ENCODE measurements at places on chromosomes 5 and 9. TPM values are rescaled to one million over a fixed set of nuclear protein-coding genes. Genes with fewer than 3 reads are reported as not detected.

The CCNI2 gene
- 8.7 TPM for total RNA-seq

The SELENOP gene
- not detected for total RNA-seq

The SOX30 gene
- 0.11 TPM for total RNA-seq

The HSPB3 gene
- not detected for total RNA-seq

The SEMA4D gene
- total RNA-seq: 317 TPM

The PLCXD3 gene
- total RNA-seq: not detected

The FRMPD1 gene
- not detected for total RNA-seq

The GARIN3 gene
- total RNA-seq: 1.1 TPM

The TRPM3 gene
- total RNA-seq: not detected

- no peak for DNase-seq
Observed at GRCh38 chr9:22033012-22033630, 24.0 kb upstream of the CDKN2B start.

DNA sequence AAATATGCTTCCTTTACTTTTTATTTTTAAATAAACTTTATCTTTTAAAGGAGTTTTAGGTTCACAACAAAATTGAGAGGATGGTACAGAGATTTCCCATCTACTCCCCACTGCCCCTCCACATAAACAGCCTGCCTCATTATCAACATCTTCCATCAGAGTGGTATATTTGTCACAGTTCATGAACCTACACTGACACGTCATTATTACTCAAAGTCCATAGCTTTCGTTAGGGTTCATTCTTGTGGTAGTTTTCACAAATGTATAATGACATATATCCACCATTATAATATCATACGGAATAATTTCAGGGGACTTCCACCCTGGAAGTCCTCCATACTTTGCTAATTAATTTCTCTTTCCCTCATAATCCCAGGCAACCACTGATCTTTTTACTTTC is 204.9 kb downstream of the SMARCA2 start:
- DNase-seq: no peak

DNA sequence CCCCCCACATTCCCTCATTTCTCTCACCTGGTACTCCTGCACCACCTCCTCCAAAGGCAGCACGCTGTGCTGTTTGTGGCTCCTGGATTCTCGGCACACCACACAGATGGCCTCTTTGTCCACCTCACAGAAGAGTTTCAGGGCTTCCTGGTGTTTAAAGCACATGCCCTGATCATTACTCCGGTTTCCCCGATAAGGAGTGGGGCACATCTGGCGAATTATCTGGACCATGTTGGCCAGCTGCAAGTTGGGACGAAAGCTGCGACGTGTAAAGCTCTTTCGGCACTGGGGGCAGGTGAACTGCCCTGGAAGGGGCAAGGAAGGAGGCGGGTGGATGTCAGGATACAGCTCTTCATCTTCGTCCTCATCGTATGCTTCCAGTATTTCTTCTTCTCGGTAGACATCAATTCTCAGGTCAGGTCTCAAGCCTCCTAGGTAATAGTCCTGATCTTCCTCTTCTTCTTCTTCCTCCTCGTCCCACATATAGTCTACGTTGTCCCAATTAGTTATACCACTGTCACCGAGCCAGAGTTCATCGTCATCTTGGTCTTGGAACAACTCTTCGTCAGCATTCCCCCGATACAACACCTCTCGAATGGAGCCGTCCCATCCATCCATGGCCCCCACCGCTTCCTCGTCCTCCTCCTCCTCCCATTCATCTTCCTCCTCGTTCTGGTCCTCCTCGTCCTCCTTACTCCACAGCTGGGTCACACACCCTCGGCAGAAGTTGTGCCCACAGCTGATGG is 796 bp downstream of the TRIM52 start:
- no peak for DNase-seq

DNA sequence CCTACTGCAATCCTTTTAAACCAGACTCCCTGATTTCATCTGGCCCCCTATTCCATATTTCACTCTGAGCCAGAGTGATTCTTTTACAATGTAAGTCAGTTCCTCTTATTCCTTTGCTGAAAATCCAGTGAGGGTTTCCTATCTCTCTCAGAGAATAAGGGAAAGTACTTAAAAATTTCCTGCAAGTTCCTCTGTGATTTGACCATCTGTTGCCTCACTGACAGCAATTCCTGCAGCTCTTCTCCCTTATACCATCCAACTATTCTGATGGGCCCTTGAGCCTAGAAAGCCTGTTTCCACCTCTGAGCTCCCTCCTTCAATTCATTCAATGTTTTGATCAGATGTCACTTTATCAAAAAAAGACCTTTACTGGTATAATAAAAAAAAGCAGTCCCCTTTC is 317.1 kb upstream of the CCNH start:
- no peak for DNase-seq

DNA sequence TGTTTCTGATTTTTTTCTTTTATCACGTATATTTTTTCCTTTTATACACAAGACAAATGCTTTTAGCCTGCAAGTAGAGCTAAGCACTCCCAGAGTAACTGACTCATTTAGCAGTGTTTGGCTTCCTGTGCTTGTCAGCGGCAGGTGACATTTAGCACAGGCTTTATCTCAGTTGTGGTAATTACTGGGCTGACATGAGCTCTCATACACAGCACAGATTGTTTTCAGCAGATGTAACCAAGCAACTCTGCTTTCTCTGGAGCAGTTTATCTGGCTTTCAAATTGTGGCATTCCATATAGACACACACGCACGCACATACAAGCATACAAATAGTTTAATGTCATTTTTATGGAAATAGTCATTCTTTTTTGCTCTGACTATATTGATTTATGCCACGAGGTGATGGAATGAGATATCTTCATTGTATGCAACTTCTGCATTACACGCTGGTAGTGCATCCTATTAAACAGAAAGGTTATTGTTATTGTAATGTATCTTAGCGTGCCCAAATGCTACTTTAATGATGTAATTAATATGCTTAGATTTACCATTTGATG is 379.0 kb upstream of the GRAMD2B start:
- DNase-seq: no peak

GRCh38 chr5:77280036-77280435 is 69.6 kb downstream of the PDE8B start:
- no peak for DNase-seq

GRCh38 chr9:69919461-69920061 is 98.9 kb downstream of the CFAP95 start:
- no peak for DNase-seq

DNA sequence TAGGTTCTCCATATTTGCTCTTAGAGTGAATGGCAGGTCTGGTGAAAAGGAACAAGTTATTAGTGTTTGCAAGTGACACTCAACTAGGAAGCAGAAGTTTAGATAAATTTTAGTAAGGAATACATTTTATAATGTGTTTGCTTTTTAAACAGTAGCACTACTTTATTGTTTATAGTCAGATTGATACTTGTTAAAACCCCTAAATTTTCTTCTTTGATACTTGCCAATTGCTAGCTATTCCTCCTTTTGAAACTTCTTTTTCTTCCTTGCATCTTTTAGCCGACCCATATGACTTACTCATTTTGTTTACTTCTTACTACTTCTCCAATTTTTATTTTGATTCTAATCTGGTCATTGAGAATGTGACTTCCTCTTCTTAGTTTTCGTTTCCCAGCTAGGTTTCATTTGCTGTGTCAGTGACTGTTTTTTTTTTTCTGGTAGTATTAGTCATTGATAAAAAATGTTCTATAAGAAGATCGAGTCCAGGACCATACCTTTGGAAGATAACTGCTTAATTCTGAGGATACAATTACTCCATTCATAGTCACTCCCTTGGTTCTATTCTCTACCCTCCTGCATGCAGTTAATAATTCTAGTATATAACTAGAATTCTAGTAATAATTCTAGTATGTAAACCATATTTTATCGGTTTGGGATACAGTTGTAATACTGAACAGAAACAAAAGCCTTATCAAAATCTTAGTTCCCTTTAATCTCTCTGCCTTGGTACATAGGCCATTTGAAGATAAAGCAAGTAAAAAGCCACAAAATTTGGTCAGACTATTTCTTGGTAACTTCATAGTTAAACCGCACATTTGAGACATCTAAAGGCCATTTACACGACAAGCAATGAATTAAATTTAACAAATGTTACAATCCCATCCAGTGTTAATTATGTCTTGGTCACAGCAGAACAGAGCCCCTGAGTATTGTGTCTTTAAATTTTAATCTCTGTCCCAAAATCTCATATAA is 2.8 kb upstream of the RICTOR start:
- no peak for DNase-seq

- DNase-seq: no peak
Observed at GRCh38 chr5:119629339-119629738, at the start of gene FAM170A. FAM170A (plus strand) TSS chr5:119629558; CDS start chr5:119629769, 211 bp downstream.

- no peak for DNase-seq
Observed at GRCh38 chr5:159198063-159199036, 11.0 kb downstream of the RNF145 start.

DNA sequence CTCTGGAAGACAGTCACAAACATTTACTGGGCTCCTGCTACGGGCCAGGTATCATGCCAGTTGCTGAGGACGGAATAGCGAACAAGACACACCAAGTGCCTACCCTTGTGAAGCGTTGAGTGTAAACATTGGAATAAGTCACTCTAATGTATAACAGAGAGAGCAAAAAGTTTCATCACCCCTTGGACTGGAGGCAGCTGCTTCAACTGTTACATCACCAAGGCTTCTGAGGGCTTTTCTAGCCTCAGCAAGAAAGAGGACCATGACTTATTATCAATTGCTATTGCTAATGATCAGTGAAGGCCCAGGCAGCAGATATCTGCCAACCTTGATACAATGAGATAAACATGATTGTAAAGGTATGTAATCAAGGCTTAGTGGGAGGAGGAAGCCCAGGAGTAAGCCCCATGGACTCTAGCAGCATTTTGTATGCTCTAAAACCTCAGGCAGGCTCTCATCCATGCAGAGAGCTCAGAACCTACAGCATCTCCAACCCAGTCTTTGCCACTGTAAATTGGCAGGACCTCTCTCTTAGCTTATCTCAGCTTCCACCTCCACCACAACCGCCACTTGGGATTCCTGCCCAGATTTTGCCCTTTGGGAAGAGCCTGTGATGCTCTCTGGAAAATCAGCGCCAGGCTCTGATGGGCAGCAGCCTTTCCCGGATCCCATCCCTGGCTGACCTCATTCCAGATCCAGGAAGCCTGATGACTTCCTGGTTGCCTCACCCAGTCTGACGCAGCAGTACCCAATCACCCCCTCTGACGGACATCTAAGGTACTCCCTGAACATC is 54.5 kb downstream of the ADAM19 start:
- DNase-seq: no peak

DNA sequence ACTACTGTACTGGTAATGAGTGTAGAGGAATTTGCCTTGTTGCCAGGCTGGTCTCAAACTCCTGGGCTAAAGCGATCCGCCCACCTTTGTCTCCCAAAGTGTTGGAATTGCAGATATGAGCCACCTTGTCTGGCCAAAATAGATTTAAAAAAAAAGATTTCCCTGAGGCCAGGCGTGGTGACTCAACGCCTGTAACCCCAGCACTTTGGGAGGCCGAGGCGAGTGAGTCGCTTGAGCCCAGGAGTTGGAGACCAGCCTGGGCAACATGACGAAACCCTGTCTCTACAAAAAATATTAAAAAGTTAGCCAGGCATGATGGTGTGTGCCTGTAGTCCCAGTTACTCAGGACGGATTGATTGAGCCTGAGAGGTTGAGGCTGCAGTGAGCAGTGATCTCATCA is 62.5 kb downstream of the IPO11 start:
- DNase-seq: no peak

DNA sequence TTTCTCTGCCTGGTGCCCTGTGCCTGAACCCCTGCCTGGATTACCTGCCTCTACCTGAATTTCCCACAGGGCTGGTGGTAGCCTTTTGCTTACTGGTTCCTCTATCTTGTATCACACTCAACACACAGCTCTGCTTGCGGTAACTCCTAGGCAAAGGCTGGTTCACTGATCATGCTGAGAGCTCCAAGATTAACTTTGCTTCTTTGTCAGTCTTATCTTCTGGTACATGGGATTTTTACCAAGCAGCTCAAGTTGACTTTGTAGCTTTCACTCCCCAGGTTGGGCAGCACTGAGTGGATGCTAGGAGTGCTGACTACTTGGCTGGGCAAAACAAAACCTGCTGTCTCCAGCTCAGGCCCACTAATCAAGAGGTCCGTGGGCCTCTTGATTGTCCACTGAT is 145.9 kb upstream of the GLRA1 start:
- no peak for DNase-seq

DNA sequence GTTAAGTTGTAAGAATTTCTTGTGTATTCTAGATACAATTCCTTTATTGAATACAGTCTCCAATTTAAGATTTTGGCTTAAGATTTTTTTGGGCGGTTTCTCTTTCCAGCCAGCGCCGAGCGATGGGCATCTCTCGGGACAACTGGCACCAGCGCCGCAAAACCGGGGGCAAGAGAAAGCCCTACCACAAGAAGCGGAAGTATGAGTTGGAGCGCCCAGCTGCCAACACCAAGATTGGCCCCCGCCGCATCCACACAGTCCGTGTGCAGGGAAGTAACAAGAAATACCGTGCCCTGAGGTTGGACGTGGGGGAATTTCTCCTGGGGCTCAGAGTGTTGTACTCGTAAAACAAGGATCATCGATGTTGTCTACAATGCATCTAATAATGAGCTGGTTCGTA is 278.7 kb upstream of the TARS1 start:
- no peak for DNase-seq

- no peak for DNase-seq
Observed at GRCh38 chr9:114190563-114190905, 35.2 kb downstream of the COL27A1 start.

GRCh38 chr9:135508211-135508820 is 7.8 kb downstream of the MRPS2 start:
- no peak for DNase-seq

DNA sequence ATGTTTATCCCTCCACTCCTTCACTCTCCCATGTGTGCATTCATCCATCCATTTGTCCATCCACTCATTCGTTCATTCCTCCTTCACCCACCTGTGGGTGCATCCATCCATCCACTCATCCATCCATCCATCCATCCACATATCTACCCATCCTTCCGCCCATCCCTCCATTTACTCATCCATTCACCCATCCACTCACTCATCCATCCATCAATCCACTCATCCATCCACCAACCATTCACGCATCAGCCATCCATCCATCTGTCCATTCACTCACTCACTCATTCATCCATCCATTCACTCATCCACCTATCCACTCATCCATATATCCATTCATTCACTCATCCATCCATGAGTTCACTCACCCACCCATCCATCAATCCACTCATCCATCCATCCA is 7.3 kb downstream of the SLC9A3 start:
- no peak for DNase-seq

DNA sequence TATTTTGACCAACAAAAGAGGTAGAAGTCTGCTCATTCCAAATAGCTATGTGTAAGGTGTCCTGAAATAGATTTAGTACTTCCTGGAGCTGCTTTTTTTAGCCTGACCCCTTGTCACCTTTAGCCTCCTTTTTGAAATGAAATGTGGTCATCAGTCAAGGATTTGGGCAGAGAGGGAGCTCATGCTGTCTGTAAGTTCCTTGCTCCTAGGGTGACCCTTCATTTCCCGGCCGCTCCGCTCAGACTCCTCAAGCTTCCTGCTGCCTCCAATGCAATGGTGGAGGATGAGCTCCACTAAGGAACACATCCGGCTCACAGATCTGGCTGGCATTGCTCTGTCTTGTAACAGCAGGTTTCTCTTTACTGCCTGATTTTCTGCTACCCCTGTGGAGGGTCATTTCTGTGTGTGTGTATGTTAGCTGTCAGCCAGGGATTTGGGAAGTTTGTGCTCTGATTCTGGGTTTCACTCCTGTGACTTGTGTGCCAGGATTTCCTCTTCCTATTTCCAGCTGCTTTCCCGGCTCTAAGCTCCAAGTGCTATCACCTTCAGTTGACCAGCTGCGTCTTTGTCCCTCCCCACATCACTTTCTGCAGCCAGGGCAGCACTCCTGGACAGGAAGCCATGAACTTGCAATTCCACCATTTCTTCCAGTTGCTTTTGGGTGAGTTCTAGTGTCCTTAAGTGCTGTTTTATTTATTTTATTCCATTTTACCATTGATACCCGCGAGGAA is 265.9 kb downstream of the ICE1 start:
- no peak for DNase-seq

Data from activated CD8-positive, alpha-beta T cell treated with anti-CD3 and anti-CD28 coated beads for 36 hours (primary cell).